ENCODE measurements at places on chromosomes 13 and 19. TPM values are rescaled to one million over a fixed set of nuclear protein-coding genes. Genes with fewer than 3 reads are reported as not detected.
A peak's percentile ranks its signal among the peaks of the same experiment; 100 is the strongest.

DNA sequence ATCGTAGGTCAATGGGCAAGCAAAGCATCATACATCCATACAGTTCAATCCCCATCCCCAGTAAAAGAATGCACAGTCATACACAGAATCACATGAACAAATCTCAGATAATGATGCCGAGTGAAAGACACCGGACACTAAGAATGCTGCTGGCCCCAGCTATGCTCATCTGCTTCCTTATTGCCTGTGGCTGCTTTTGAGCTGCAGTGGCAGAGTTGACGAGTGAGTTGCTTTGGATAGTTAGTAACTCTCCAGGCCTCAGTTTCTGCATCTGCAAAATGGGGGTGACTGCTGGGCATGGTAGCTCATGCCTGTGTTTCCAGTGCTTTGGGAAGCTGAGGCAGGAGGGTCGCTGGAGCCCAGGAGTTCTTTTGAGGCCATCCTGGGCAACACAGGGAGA, 12.9 kb upstream of the NFIC start:
- DNase-seq, result no peak

- no peak for DNase-seq
Observed at GRCh38 chr19:57688011-57688763, 6.4 kb downstream of the ZNF551 start.

DNA sequence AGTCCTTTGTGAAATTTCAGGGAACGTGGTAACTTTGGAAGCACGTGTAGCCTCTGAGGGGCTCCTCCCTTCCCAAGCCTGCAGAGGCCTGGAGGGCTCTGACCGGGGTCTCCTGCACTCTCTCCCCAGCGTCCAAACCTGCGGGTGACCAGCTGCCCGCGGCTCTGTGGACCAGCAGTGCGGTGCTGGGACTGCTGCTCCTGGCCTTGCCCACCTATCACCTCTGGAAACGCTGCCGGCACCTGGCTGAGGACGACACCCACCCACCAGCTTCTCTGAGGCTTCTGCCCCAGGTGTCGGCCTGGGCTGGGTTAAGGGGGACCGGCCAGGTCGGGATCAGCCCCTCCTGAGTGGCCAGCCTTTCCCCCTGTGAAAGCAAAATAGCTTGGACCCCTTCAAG, 2.7 kb upstream of the TPGS1 start:
- DNase-seq, result no peak

- DNase-seq, result no peak
Observed at GRCh38 chr13:36431204-36432105, 840 bp upstream of the CCNA1 start.

DNA sequence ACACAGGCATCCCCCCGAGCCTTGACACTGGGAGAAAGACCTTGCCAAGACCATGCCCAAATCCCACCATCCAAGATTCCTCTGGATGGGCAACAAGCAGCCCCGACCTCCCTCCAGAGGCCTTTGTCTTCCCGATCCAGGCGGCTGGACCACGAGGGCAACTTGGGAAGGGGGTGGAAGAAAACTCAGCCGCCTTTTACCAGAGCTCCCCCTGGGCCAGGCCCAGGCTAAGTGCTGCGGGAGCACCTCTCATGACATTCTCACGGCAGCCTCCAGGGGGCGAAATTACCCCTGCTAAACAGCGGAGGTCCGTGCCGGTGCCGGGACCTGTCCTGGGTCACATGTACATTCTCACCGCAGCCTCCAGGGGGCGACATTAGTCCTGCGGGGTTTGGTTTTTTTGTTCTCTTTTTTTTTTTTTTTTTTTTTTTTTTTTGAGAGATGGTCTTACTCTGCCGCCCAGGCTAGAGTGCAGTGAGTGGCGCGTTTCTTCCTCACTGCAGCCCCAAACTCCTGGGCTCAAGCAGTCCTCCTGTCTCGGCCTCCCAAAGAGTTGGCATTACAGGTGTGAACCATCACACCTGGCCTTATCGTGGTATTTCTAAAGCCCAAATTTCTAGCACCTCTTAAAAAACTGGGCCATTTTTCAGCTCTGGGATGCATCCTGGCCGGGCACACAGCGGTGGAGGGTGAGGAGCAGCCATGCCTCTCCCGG, 2.1 kb upstream of the RSPH6A start:
- peak; percentile 86 for DNase-seq

ZNF493 gene
- 26.2 TPM for total RNA-seq

EDDM13 gene
- total RNA-seq, result not detected

SLITRK6 gene
- total RNA-seq, result 0.17 TPM

PSG7 gene
- total RNA-seq, result not detected

B3GNT8 gene
- 2.1 TPM for total RNA-seq

FGF22 gene
- total RNA-seq, result 0.10 TPM

PTH2 gene
- total RNA-seq, result not detected

C19orf73 gene
- total RNA-seq, result 0.45 TPM

POLR1D gene
- 88.4 TPM for total RNA-seq

RUBCNL gene
- total RNA-seq, result 0.10 TPM

All from renal cortical epithelial cell (primary cell).